ENCODE measurements at places on chromosomes 3 and 15. TPM values are rescaled to one million over a fixed set of nuclear protein-coding genes. Genes with fewer than 3 reads are reported as not detected.

DNA sequence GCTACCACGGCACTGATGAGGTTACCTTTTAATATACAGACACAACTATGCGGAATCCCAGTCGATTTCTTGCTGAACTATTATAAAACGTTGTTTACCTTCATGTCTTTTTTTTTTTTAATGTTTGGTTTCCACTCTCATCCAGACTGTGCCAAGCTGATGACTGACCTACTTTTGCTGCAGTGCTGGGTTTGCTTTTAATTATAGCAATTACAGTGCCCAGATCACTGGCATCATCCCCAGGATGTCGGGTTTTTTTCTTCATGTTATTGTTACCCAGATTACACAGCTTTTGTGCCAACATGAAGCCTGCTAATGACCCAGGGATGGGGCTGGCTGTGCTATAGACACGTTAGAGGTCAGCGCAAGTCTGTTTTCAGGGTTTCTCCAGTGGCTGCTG is 294.0 kb upstream of the ATP10A start:
- DNase-seq = no peak

DNA sequence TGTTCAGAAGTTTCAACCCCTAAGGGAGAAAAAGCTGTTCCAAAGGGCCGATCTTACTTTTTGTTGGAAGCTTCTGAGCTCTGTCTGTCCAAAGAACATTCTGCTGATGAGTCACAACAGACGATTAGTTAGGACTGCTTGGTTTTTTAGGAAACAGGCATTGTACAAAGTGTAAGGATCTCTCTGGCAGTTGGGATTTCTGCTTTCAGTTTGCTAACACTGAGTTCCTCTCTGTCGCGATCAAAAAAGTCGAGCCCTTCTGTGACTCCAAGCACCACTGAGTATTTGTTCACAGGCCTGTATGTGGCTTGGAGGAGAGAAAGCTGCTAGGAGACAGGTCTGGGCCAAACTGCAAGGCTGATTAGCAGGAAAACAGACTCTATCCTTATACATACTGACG is 91.8 kb upstream of the PFN2 start:
- peak; percentile 63 for DNase-seq

DNA sequence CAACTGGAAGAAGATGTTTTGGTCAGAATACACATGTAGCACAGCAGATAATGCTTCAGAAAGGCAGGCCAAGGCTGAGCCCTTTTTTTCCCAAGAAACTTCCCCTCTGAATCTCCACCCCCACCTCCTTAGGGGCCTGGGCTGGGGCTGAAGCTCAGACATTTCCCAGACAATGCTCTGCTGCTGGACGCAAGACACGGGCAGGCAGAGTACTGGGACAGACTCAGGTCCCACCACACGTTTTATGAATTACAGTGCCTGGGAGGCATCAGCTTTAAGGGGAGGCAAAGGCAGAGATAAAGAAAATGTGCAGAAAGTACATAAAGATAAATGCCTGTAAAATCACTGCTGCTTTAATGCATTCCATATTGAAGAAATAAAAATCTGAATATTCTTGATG is 479.4 kb downstream of the ERC2 start:
- no peak for DNase-seq

Gene NOX5
- polyA plus RNA-seq = 0.04 TPM

DNA sequence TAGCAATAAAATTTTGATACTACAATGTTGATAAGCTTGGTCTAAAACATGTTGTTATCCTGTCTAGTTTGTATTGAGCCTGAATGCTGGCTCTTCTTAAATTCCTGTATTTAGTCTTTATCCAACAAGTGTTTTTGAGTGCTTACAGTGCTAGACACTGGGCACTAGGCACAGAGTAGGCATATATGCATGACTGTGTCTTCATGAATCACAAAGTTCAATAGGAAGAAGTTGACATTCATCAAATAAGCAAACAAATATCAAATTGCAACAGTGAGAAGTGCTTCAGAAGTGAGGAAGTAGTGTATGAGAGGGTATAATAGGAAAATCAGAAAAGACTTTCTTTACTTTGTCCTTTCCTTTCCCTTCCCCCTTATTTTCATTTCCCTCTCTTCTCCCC is 6.8 kb downstream of the CD96 start:
- DNase-seq = no peak

DNA sequence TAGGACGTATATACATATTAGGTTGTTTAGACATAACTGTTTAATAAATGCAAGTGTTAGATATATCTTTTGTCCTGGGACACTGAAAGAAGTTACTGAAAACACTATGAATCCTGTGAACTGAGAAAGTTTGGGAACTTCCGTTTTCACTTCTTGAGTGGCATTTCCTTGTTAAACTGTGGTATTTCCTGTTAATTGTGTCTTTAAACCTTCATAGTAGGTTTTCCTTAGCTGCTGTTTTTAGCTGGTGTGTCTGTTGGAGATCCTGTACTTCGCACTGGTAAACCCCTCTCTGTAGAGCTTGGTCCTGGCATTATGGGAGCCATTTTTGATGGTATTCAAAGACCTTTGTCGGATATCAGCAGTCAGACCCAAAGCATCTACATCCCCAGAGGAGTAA is 37.1 kb downstream of the ATP6V1A start:
- no peak for DNase-seq

DNA sequence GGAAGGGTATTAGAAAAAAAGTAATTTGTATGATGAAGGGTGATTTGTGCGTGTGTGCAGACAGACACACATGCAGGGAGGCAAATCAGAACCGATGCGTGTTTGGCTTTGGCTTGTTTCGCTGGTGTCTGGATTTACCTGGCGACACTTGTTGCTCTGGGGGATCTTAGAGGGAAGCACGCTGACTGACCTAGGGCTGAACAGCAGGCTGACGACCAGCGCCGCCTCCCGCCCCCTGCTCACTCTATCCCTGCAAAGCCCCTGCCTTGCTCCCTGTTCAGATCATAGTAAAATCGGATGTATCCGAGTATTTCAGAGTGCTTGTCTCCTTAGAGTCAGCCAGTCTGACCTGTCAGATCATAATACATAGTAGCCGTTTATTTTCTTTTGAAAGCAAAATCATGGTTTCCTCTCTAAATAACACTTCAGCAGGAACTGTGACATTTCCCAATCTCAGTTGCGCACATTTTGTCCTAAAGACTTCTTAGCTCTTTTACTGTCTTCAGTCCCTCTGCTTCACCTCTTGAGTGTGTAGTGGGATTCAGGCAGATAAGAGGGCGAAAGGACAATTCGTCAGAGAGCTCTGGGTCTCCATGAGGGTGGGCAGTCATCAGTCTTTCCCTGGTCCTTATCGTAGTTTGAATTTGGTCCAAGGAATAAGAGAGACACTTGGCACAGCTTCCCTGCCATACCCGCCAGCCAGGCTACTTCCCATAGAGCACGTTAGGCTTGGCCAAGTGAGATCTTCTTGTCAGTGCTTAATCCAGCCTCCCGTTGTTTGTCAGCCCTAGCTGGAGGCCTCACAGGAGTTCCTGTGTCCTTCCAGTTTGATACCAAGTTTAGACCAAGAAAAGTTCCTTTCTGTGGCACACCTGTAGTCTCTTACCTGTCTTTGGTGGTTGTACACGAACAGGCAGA is 97.4 kb downstream of the PGPEP1L start:
- DNase-seq = no peak

Gene NR1I2
- polyA plus RNA-seq = not detected

DNA sequence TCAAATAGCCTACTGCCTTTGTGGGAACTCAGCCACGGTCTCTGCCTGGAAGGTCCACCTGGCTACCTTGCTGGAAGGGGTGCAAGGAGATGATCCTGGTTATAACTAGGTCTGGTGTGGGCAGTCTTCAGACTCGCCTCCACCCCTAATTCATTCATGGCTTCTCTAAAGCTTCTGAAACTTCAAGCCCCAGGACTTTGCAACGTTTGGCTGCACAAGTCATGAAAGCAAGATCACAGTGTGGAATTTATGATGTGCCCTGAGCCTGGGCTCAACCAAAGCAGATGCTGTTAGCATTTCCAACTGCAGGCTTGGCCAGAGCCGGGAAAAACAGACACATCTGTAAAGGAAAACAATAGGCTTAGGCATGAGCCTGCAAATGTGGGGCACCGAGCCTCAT is 200.4 kb upstream of the WNT5A start:
- DNase-seq = no peak

DNA sequence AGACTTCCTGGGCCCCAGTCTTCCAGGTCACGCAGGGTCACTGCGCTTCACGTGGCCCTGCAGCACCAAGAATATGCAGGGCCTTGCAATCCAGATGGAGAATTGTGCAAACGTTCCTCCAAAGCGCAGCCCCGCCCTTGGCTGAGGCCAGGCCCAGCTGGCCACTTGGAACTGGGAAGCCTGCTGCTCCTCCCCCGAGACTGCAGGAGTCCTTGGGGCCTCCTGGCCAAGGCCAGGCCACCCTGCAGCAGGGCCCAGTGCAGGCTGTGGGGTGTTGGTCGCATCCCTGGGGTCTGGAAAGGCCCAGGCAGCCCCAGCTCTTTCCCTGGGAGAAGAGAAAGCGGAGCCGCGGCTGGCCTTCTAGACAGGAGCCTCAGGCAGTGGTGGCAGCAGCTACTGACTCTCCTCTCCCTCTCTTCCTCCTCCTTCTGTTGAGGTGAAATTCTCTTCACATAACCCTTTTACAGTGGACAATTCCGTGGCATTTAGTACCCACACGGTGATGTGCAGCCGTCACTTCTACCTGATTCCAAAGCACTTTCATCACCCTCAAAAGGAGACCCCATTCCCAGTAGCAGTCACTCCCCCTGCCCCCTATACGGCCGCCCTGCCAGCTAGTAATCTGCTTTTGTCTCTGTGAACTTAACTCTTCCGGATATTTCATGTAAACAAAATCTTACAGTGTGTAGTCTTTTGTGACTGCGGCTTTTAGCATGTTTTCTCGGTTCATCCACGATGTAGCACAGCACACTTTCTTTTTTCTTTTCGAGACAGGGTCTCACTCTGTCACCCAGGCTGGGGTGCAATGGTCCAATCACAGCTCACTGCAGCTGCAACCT is 103.9 kb downstream of the TMEM266 start:
- DNase-seq = no peak

Gene CAPN3
- 3.7 TPM for polyA plus RNA-seq

Gene LMAN1L
- not detected for polyA plus RNA-seq

DNA sequence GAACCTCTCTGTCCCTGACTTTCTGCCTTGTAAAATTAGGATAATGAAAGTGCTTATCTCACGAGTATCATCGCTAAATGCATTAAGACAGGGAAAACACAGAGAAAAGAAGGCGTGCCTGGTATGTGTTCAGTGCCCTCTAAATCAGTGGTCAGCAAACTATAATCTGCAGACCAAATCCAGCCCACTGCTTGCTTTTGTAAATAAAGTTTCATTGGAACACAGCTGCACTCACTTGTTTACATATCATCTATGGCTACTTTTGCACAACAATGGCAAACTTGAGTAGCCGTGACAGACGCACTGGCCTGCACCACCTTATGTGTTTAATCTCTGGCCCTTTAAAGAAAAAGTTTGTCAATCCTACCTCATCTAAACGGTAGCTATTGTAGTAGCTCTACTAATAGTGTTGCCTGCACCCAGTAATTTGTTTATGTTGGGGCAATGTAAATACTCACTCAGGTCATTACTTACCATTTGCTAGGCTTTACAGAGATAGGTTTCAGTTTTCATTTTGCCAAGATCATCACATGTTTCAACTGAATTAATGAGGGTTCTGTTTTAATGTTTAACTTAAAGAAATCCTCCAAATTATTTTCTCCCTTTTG is 229.4 kb downstream of the FEZF2 start:
- DNase-seq = no peak

GRCh38 chr15:52714968-52715367 is 35.8 kb upstream of the ATOSA start:
- DNase-seq = no peak

Gene LDHAL6B
- not detected for polyA plus RNA-seq

GRCh38 chr3:107822308-107822707 is 268.5 kb downstream of the CD47 start:
- no peak for DNase-seq
